Activated CD4-positive, alpha-beta T cell treated with anti-CD3 and anti-CD28 coated beads for 4 hours (primary cell): ENCODE measurements at places on chromosomes 5 and 9.

GRCh38 chr9:130106860-130107233 is 53.1 kb downstream of the GPR107 start:
- no peak for DNase-seq

DNA sequence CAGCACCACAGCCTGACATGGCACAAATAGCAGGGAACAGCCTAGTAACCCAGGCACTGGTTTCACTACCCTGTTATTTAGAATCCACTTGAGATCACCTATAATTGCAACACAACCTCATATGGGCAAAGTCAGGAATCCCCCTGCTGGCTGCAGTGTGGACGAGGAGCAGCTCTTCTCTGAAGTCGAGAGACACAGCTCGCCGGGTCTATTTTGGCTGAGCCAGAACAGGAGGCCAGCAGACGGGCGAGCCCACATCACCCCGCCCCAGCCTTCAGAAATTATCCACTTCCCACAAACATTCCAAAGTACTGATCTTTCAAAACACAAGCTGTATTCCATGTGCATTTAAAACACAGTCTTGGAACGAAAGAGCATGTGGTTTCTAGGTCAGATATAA is 179.0 kb downstream of the ROR2 start:
- DNase-seq, result no peak

GRCh38 chr9:86563350-86563749 is 209.1 kb upstream of the TUT7 start:
- no peak for DNase-seq

- DNase-seq, result no peak
These were observed 57.3 kb downstream of the TRIP13 start for GRCh38 chr5:949815-950560.

DNA sequence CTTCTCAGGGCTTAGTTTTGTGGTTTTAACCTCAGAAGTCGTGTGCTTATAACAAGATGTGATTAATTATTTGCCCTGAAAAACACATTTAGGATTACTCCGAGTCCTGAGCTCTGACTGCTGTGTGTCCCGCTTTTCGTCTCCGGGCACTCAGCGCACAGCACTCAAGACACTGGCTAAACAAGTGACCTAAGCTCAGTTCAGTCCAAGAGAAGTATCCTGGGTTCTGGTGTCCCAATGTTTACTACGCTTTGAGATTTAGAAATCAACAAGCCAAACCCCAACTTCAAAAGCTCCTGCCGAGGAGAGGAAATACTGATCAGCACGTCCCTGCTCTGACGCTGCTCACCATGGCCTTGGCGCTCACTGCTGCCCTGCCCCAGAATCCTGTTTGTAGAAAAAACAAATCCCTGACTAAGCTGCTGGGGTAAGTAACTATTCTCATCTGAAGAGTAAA is 53.2 kb downstream of the IPPK start:
- no peak for DNase-seq

- no peak for DNase-seq
These were observed 2.1 kb downstream of the RNF145 start for GRCh38 chr5:159207222-159207685.

- no peak for DNase-seq
These were observed 225.5 kb downstream of the NDUFS4 start for GRCh38 chr5:53785924-53786323.

DNA sequence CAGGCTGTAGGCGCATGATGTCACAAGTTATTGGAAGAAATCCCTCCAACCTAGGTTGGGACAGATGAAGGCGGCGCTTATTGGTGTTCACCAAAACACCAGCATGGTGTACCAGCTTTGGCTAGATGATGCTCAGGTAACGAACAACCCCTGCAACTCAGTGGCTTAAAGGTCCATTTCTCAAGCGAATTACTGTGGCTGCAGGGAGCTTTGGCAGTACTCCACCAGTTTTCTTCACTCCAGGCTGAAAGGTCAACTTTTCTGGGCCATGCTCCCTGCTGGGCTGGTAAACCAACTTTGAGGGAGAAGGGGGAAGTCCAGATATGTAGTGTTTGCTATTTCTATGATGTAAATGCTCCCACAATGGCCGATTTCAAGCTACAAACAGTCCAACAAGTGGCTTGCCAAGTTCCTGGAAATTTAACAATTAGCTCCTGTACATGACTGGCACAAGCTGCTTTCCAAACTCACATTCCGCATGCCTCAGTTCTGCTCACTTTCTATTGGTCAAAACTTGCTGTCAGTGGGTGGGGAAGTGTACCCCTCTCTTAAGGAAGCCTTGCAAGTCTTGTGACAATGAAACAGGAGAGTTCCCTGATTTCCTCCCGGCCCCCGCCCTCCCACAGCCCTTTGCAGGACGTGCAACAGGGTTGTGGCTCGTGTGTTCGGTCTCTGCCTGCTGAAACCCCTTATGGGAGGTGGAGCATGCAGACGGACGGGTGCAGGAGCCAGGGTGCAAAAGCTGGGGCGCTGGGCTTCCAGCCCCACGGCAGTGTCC is 588 bp upstream of the ZBED3 start:
- DNase-seq, result no peak

DNA sequence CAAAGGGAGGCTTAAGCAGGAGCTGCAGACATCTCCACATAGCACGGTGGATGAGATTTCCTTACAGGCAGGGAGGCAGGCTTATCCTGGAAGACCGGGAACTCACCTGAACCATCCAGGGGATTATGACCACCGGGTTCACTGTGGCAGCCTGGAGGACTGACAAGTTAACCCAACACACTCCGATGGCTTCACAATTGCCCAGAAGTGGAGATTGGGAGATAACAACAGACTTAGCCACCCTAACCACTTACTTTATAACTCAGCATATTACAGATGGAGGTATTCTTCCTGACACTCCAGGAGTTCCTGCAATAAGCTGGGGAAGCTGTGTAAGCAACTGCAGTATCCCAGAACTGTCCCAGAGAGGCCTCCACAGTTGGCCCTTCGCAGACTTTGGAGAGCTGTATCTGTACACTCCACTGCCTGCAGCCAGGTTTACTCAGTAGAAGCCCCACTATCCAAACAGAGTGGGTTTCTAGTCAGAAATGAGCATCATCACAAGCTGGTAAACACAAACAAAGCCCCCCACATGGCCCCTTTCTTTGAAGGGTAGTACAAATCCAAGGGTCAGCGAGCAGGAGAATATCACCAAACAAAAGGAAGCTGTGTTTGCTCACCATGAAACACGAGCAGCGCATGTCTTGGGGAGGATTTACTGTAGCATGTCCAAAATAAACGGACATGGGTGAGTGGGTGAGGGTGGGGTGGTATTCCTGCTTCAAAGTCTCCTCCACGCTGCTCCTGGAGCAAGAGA is 462.2 kb downstream of the RASEF start:
- DNase-seq, result no peak

DNA sequence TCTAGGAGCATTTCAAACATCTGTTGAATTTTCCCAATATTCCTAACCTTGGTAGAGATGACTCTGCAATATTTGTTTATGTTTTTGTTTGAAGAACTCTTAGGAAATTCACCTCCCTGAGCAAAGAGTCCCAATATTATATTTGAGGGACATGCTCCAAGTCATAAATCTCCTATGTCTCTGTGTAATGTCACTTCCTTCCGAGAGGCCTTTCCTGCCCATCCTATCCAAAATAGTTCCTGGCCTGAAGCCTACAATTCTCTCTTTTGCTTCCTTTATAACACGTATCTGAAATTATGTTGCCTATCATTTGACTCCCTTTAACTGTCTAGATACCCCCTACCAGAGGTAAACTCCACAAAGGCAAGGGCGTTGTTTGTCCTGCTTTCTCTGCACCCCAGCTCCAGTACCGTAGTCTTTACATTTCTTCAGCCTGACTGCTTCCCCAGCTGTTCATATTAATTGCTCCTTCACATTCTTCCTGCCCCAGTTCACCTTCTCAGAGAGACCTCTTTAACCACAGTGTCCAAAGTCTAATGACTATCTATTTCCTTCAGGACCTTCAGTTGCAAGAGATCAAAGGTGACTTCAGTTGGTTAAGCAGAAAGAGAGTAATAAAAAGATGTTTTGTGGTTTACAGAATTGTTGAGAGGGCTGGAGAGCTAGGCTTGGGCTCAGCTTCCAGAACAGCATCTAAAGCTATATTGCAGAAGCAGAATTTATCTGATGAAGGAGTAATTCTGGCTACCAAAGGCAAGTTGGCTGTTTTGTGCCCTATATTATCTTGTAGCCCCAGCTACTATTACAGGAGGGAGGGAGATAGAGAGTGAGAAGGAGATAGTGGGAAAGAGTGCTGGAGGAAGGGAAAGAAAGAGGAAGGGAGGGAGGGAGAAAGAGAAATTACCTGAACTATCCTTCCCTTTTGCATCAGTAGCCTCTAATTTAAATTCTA is 109.3 kb upstream of the TMEM161B start:
- DNase-seq, result no peak

DNA sequence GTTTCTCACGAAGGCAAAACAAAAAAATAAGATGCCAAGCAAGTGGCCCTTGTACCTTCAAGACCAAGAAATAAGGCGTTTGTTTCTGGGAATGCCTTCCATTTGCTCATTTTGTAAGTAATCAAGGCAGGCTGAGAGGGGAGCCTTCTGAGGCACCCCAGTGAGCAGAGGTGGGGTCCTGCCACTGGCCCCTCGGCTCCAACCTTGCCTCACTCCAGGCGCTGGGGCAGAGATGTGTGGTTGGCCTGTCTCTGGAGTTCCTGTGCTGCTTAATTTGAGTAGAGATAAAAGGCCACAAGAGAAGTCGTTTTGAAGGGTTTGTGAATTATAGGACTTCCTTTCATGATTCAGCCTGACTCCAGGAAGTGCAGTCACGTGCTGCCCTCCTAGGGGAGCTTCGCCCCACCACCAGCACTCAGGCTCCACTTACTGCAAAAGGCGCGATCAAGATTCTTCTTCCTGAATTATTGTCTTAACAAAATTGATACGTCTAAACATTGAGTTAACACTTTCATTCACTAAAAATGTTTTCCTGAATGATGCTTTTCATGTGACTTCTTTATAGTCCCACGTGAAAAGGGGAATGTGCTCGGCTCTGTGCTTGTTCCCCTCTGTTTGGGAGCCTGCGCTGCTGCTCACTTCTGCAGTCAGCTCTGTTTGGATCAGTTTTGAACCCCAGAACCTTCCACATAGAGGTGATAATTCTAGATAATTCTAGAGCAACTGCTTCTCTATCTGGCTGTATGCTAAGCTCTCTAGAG is 13.7 kb downstream of the SYK start:
- DNase-seq, result no peak

GRCh38 chr5:173793648-173794548 is 94.3 kb upstream of the CPEB4 start:
- DNase-seq, result no peak

GRCh38 chr5:151663617-151664293 is 23.0 kb downstream of the SPARC start:
- DNase-seq, result no peak

- no peak for DNase-seq
These were observed 3.2 kb downstream of the MAP1B start for GRCh38 chr5:72110394-72111013.

DNA sequence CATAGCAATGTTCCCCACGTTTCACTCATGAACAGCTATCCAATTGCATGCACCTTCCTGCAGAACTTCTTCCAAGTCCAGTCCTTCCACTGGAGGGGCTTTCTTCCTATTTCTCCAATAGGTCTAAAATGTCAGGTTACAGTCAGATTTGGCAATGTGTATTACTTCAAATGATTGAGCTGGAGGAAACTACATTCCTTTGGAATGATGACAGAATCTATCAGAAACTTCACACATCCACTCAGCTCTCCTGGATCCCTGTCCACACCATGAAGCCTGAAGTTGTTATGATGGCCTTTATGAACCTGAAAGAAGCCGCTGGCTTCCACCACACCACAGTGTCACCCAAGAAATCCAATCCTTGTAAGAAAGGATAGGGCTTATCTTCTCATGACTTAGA is 32.2 kb downstream of the FBXW2 start:
- no peak for DNase-seq

GRCh38 chr5:174514983-174515394 is 209.4 kb upstream of the MSX2 start:
- DNase-seq, result no peak

DNA sequence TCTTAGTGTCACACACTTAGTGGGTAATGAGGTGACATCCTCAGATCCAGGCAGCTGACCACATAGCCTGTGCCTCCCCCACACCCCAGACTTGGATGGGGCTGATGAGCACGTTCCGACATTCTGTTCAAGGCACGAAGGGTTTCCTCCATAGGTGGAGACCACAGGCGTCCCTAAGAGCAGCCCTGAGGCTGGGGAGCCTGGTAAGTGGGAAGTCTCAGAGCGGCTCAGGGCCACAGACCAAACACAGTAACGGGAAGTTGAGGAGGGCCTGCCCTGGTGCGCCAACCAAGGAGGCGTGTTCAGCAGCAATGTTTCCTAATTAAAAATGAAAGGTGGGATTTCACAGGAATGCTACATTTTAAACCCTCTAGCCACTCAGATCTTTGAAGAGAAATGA is 102.3 kb upstream of the PHYKPL start:
- no peak for DNase-seq

GRCh38 chr5:11504886-11505193 is 399.4 kb downstream of the CTNND2 start:
- DNase-seq, result no peak

- DNase-seq, result no peak
These were observed 20.1 kb upstream of the SMARCA2 start for GRCh38 chr9:1995084-1995483.

- DNase-seq, result no peak
These were observed 889 bp downstream of the PDLIM4 start for GRCh38 chr5:132258102-132259068.

- DNase-seq, result no peak
These were observed 169.2 kb upstream of the SLC30A5 start for GRCh38 chr5:68924481-68925145.

GRCh38 chr5:893137-893506 is 438 bp downstream of the TRIP13 start:
- DNase-seq, result no peak

DNA sequence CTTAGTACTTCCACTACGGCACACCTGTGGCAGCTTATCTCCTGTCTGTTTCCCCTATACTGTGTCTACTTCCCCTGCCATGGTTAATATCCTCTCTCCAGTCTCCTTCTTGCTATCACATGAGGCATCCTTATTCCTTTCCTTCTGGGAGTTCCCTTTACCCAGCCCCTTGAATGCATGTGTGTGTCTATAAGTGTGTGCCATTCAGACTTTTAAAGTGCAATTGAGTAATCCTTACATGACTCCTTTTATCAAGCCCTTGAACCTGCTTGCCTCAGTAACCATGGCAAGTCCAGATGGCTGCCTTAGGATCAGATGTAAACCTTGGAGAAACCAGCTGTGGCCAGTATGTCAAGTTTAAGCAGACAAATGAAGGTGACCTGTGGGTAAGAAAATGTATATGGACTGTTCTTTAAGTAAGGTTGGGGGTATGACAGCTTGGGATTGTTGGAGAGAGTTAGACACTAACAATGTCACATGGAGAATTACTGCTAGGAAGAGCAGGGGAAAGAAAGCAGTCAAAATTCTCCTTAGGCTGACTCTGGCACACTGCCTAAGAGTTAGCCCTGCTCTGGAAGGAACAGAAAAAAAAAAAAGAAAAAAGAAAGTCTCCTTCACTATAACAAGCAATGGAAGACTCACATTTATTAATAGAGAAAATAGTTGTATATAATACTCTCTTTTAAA is 142.1 kb downstream of the HINT1 start:
- DNase-seq, result no peak
